Glutamatergic neuron (in vitro differentiated cells): ENCODE measurements at places on chromosomes 2 and 18. TPM values are rescaled to one million over a fixed set of nuclear protein-coding genes. Genes with fewer than 3 reads are reported as not detected.

DNA sequence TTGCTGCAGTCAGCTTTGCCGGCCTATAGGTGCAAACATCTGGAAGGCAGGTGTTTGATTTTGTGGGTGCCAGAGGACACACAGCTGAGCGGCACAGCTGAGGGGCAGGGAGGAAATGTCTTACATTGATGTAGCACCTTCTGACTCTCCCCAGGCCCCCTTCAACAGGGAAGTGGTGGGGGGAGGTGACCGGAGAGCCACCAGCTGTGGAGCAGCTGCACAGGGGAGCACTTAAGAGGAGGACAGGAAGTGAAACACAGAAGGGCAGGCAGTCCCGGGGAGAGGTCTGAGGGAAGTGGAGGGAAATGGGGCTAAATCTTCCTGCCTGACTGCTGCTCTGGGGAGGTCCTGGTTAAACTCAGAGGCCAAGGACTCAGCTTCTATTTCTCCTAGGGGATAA, 409.1 kb downstream of the TNS1 start:
- no peak overlapping the region for H3K27ac ChIP-seq
- H3K27me3 ChIP-seq = no peaks in the 10 kb centered on the region
- DNase-seq = no peak
- H3K36me3 ChIP-seq = no peaks in the 10 kb centered on the region

GRCh38 chr2:190862571-190862991, 18.0 kb upstream of the GLS start:
- H3K27ac ChIP-seq = no peak overlapping the region
- H3K27me3 ChIP-seq = peaks cover 4% of the 10 kb centered on the region

DNA sequence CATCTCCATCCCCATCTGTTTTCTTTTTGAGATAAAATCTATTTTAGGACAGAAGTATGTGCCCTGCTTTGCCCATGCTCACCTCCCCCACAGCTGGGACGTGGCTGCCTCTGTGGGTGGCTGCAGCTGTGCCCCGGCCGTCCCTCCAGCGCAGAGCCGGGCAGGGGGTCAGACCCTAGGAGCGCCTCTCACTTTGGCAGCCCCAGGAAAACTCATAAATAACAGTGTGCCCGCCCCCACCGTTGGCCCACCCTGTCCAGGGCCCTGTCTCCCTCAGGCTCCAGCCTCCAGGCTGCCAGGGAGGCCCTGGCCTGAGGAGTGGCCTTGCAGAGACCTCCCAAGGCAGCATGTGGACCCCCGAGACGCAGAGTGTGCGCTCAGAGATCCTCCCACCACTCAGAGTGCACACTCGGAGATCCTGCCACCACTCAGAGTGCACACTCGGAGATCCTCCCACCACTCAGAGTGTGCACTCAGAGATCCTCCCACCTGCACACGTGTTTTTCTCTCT, 178.1 kb downstream of the TWIST2 start:
- H3K27me3 ChIP-seq = no peaks in the 10 kb centered on the region
- no peak overlapping the region for H3K4me3 ChIP-seq
- H3K4me1 ChIP-seq = no peaks in the 10 kb centered on the region

- no peak for DNase-seq
- H3K36me3 ChIP-seq = no peaks in the 10 kb centered on the region
- H3K4me1 ChIP-seq = no peaks in the 10 kb centered on the region
- no peak overlapping the region for H3K27ac ChIP-seq
Observed at GRCh38 chr2:28506112-28506910, 10.5 kb downstream of the PLB1 start.

GRCh38 chr18:63889626-63890025, 2.1 kb downstream of the SERPINB2 start:
- H3K27ac ChIP-seq = no peak overlapping the region
- no peak for DNase-seq
- no peaks in the 10 kb centered on the region for H3K27me3 ChIP-seq
- H3K4me3 ChIP-seq = no peak overlapping the region
- no peaks in the 10 kb centered on the region for H3K4me1 ChIP-seq
- H3K36me3 ChIP-seq = no peaks in the 10 kb centered on the region

DNA sequence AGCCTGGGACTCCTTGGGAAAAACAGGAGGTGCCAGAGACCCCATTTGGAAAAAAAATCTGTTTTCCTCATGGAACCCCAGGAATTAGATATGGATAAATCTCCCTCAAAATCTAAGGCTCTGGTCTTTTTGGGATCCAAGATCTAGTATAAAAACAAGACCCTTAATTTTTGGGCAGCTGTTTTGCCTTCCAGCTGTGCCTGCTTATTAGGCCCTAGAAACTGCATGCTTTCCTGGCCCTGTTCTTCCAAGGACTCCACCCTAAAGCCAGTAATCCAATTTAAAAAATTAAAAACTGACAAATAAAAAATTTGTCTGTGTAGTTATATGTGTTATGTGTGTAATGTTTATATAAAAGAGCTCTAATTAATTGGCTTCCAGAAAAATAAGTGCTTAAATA, 274.6 kb downstream of the STK39 start:
- H3K27ac ChIP-seq = no peak overlapping the region
- H3K4me1 ChIP-seq = no peaks in the 10 kb centered on the region
- H3K4me3 ChIP-seq = no peak overlapping the region
- H3K27me3 ChIP-seq = peaks cover 4% of the 10 kb centered on the region
- DNase-seq = peak; percentile 58

DNA sequence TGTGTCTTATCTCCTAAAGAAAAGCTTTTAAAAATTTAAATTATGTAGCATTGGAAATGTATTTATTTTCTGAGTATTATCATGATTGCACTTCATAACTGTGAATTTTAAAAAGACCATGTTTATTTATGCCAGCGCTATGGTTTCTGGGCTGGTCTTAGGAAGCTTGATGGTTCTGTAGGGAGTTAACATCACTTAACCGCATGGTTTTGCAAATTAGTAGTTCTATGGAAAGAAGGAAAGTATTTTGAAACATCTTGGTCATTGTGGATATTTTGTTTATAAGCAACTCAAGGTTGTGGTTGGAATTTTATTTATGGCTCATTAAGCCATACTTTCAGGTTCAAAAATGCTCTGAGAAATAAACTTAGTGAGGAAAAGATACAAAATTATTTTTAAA, 549.4 kb downstream of the STK39 start:
- peaks cover 12% of the 10 kb centered on the region for H3K4me1 ChIP-seq
- peaks cover 3% of the 10 kb centered on the region for H3K27me3 ChIP-seq
- DNase-seq = no peak
- H3K27ac ChIP-seq = no peak overlapping the region

- no peak overlapping the region for H3K27ac ChIP-seq
- DNase-seq = no peak
- no peaks in the 10 kb centered on the region for H3K27me3 ChIP-seq
- no peaks in the 10 kb centered on the region for H3K4me1 ChIP-seq
- no peak overlapping the region for H3K4me3 ChIP-seq
Observed at GRCh38 chr18:43776997-43777396, 499.7 kb upstream of the SYT4 start.

GRCh38 chr18:71115261-71115660, 826.4 kb downstream of the SOCS6 start:
- no peak for DNase-seq
- H3K4me3 ChIP-seq = no peak overlapping the region
- no peaks in the 10 kb centered on the region for H3K27me3 ChIP-seq
- H3K4me1 ChIP-seq = peaks cover 2% of the 10 kb centered on the region
- H3K27ac ChIP-seq = no peak overlapping the region

GRCh38 chr2:166067229-166067628, 60.6 kb downstream of the SCN1A start:
- H3K4me3 ChIP-seq = no peak overlapping the region
- DNase-seq = no peak
- H3K27ac ChIP-seq = no peak overlapping the region
- peaks cover 14% of the 10 kb centered on the region for H3K4me1 ChIP-seq
- H3K36me3 ChIP-seq = no peaks in the 10 kb centered on the region
- no peaks in the 10 kb centered on the region for H3K27me3 ChIP-seq

DNA sequence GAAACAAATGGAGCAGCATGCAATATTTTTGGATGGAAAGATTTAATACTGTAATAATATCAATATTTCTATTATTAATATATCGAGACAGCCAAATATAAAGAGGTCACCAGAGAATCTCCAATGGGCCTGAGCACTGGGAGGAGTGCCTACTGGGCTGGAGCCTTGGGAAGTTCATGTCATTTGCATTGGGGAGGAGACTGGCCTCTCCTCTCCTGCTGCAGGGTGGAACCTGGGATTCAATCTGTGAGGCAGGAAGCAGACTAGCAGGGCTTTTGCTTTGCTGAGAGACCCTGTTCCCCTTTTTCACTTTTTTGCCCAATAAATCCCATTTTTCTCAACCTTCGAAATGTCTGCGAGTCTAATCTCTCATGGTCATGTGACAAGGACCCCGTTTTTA, 390.6 kb upstream of the CYRIA start:
- H3K4me1 ChIP-seq = no peaks in the 10 kb centered on the region
- DNase-seq = no peak
- no peaks in the 10 kb centered on the region for H3K36me3 ChIP-seq
- H3K27ac ChIP-seq = no peak overlapping the region
- no peaks in the 10 kb centered on the region for H3K27me3 ChIP-seq

DNA sequence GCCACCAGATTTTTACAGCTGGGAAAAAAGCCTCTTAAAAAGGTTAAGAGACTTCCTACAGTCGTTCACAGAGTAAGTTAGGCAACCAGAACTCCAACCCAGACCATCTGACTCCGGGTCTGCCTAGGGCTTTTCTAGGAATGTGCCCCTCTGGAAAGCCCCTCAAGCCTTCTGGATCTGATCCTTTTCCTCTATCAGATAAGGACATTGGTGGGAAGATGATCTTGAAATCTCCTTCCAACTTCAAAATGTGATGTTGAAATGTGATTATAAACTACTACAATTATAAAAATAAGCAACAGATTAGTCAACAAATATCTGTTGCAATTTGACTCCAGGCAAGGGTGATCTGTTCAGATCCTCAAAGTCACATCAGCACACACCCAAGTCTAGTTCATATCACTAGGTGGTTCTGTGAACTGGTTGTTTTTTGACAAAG, 270.4 kb downstream of the ARHGAP15 start:
- no peak for DNase-seq
- no peaks in the 10 kb centered on the region for H3K4me1 ChIP-seq
- no peak overlapping the region for H3K4me3 ChIP-seq

DNA sequence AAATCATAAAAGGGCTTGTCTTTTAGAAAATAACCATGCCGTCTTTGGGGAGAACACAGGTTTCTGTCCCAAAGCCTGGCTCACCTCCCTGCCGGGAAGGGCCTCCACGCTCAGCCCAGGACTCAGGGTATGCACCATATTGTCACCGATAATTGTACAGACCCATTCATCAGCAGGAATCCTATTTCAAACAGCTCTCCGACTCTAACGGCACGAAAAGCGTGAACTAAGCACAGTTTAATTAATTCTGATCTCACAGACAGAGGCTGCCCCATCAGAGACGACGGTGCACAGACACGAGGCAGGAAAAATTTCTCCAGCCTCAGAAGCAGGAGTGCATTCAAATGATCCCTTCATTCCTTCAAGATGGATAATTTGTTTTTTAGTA, 276.2 kb downstream of the MYCN start:
- H3K27ac ChIP-seq = peak overlapping the region; percentile 81
- H3K36me3 ChIP-seq = peaks cover 3% of the 10 kb centered on the region
- peaks cover 21% of the 10 kb centered on the region for H3K4me1 ChIP-seq
- peak overlapping the region; percentile 13 for H3K4me3 ChIP-seq

- no peak overlapping the region for H3K27ac ChIP-seq
- H3K36me3 ChIP-seq = no peaks in the 10 kb centered on the region
- DNase-seq = no peak
- H3K4me3 ChIP-seq = no peak overlapping the region
Observed at GRCh38 chr2:155442088-155442487, 743.6 kb downstream of the KCNJ3 start.

DNA sequence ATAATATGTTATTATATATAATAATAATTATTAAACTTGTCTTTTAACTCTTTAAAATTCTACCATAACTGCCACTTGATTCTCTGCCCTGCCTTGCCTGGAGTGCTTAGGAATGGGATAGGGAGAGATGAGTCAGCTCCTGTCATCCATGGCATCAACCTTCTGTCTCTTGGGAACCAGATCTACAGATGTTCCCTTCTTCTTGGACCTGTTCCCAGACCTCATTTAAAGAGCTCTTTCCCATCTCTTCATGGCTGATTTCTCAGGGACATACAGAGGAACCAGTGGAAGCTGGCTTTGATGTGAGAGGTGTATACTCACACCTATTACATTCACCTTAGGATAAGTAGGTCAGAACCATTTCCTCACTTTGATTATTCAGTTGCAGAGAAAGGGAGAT, 155.3 kb upstream of the MYO3B start:
- no peak for DNase-seq
- no peak overlapping the region for H3K4me3 ChIP-seq
- H3K36me3 ChIP-seq = no peaks in the 10 kb centered on the region
- H3K27ac ChIP-seq = no peak overlapping the region
- peaks cover 2% of the 10 kb centered on the region for H3K27me3 ChIP-seq

- no peak overlapping the region for H3K27ac ChIP-seq
- H3K4me1 ChIP-seq = no peaks in the 10 kb centered on the region
- DNase-seq = no peak
- peaks cover 4% of the 10 kb centered on the region for H3K27me3 ChIP-seq
- no peak overlapping the region for H3K4me3 ChIP-seq
Observed at GRCh38 chr2:28357948-28358667, 34.5 kb upstream of the FOSL2 start.

DNA sequence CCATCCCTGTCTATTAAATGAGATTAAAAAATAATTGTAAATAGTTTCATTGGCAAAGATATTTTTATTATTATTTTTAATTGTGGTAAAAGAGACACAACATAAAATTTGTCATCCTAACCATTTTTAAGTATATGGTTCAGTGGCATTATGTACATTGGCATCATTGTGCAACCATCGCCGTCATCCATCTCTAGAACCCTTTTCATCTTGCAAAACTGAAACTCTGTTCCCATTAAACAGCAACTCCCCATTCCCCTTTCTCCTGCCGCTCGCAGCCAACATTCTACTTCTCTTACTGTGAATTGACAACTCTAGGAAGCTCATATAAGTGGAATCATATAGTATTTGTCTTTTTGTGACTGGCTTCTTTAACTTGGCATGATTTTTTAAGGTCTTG, 25.3 kb downstream of the LAMA3 start:
- no peak overlapping the region for H3K27ac ChIP-seq
- no peaks in the 10 kb centered on the region for H3K27me3 ChIP-seq
- no peak for DNase-seq

GRCh38 chr2:231521-232185, 32.2 kb downstream of the SH3YL1 start:
- DNase-seq = no peak
- H3K4me3 ChIP-seq = no peak overlapping the region
- H3K4me1 ChIP-seq = peaks cover 2% of the 10 kb centered on the region
- no peaks in the 10 kb centered on the region for H3K36me3 ChIP-seq

- H3K27me3 ChIP-seq = no peaks in the 10 kb centered on the region
- H3K4me1 ChIP-seq = no peaks in the 10 kb centered on the region
- H3K4me3 ChIP-seq = no peak overlapping the region
- no peak overlapping the region for H3K27ac ChIP-seq
- peaks cover 11% of the 10 kb centered on the region for H3K36me3 ChIP-seq
- no peak for DNase-seq
Observed at GRCh38 chr18:49446481-49446880, 14.0 kb downstream of the DYM start.

The UGT1A1 gene
- total RNA-seq = not detected

The SERPINB13 gene
- not detected for total RNA-seq

The MAL gene
- total RNA-seq = 9.0 TPM

The STK36 gene
- 101 TPM for total RNA-seq

The TMEM247 gene
- total RNA-seq = not detected

The CDH7 gene
- 1.6 TPM for total RNA-seq
